ENCODE measurements at places on chromosomes 1 and 21.

DNA sequence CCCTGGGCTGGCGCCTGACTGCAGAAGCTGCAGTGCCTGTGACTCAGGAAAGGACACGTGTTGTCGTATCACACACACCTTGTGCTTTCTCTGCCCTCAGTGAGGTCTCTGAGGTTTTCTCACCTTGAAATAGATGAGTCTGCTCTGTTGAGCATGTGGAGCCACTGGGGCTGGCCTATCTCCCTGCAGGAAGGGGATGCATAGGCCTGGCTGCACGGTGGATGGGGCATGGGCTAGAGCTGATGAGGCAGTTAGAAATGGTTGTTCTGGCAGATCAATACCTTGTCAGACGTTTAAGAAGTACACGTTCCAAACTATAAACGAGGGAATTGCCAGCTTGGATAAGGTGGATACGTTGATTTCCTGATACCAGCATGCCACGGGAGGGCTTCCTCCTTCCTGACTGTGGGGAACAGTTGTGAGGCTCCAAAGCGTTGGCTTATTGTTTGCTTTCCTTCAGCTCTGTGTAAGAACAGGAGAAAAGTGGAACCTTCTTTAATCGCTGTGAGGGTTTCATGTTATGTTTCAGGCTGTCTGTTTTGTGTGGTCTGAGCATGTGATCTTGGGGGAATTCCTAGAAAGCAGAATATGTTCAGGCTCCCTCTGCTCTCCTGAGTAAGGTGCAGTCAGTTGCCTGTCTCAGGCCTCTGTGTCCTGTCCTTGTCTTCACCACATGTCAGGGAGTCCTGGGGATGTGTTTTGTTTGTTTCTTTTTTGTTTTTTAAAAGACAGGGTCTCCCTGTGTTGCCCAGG, 44.8 kb downstream of the PCNT start:
- no peak for DNase-seq

DNA sequence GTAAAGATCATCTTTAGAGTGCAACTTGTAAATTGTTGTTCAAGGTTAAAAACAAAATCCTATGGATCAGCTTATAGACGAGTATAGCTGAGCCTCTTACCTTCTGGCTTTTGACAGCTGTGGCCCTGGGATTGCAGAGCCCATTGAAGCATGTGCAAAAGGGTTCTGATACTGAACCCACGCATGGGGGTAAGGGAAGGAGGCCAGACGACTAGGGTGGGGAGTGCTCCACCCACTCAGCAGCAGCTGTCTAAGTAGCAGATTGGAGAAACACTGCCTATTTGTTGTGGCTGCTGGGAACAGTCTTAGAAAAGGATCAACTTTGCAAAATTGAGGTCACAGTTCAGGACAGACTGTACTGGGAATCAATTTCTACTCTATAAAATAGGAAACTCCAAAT, 16.1 kb downstream of the CD101 start:
- DNase-seq: no peak

GRCh38 chr1:75668813-75669212, 55.7 kb upstream of the ACADM start:
- DNase-seq: no peak

DNA sequence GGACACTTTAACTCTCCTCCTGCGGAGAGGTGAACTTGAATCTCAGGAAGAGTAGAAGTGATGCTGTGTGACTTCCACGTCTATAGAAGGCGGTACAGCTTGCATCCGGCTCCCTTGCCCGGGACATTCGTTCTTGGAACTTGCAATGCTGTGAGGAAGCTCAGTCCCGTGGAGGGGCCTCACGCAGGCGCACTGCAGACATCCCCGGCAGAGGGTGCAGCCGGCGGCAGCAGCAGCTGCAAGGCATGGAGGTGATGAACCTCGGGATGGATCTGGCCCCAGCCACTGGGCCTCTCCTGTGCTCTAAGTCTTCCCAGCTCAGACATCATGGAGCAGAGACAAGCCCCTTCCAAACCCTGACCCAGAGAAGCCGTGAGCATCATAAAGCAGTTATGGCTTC, 61.8 kb upstream of the SOD1 start:
- DNase-seq: peak; percentile 68

- DNase-seq: no peak
Observed at GRCh38 chr1:87136607-87137341, 191.9 kb upstream of the LMO4 start.

DNA sequence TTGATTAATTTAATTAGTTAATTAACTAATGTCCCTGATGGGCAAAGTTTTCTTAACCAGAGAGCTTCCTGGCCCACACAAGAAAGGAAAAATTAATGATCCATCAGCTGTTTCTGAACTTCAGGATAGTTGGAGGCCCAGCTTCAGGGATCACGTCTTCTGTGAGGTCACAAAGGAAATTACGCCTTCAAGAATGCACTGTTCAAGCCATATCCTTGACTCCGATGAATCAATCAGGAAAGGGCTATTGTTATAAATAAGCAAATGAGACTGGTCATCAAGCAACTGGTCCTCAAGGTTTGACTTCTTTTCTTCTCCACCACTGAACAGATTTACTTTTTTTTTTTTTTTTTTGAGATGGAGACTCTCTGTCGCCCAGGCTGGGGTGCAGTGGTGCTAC, 40.6 kb downstream of the TCP10L start:
- no peak for DNase-seq

- DNase-seq: no peak
Observed at GRCh38 chr1:186188736-186189135, 186.3 kb downstream of the TPR start.
